ENCODE measurements at places on chromosomes 1 and 21. TPM values are rescaled to one million over a fixed set of nuclear protein-coding genes. Genes with fewer than 3 reads are reported as not detected.

CD101 gene
- 1.4 TPM for total RNA-seq

DNA sequence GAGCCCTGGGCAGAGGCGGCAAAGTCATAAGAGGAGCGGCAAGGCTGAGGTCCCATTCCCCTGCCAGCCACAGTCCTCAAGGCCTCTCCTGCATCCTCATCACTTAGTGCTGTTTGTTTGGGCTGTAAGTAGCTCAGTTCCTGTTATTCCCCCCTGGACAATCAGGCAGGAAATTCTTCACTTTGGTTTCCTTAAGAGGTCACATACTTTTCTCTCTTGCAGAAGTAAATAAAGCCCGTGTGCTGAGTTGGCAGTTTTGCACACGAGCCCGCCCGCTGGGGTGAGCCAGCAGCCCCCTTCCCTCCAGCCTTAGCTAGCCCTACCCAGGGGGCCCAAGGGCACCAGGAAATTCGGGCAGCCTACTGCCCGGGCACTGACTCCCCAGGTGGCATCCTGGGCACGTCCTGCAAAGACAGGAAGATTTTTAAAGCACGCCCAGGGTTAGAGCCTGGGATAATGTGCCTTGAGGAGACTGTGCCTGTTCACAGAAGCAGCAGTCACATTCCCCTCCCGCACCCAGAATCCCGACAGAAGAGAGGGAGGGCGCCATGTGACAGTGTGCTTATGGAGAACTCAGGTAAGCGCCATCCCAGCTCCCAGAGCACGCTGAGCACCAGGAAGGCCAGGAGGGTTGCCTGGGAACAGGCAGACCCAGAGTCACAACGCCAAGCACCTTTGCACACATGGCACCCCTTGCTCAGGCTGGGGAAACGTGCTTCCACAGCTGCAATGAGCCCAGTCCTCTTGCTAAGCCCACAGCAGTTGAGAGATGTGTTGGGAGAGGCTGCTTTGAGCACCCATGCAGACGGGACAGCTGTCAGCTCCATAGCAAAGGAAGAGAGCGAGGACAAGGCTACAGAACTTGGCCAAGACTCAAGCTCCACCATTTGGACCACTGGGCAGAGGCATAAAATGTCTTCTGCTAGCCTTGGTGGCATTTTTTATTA, 144.5 kb upstream of the TMEM51 start:
- no peaks in the 10 kb centered on the region for H3K36me3 ChIP-seq
- no peak overlapping the region for H3K4me3 ChIP-seq
- no peaks in the 10 kb centered on the region for H3K27me3 ChIP-seq
- DNase-seq: no peak

GRCh38 chr21:41868062-41868710, 11.0 kb downstream of the PRDM15 start:
- no peaks in the 10 kb centered on the region for H3K27me3 ChIP-seq
- no peaks in the 10 kb centered on the region for H3K36me3 ChIP-seq
- H3K27ac ChIP-seq: no peak overlapping the region
- no peak overlapping the region for H3K4me3 ChIP-seq
- no peaks in the 10 kb centered on the region for H3K4me1 ChIP-seq
- no peak for DNase-seq

GRCh38 chr21:45403133-45403824, 1.7 kb upstream of the COL18A1 start:
- H3K36me3 ChIP-seq: no peaks in the 10 kb centered on the region
- DNase-seq: peak; percentile 39
- H3K27ac ChIP-seq: no peak overlapping the region
- no peak overlapping the region for H3K4me3 ChIP-seq

GRCh38 chr1:24329797-24330543, 10.8 kb downstream of the GRHL3 start:
- no peaks in the 10 kb centered on the region for H3K4me1 ChIP-seq
- no peak for DNase-seq
- no peak overlapping the region for H3K4me3 ChIP-seq
- H3K27ac ChIP-seq: no peak overlapping the region

- no peaks in the 10 kb centered on the region for H3K4me1 ChIP-seq
- no peak overlapping the region for H3K4me3 ChIP-seq
- H3K27ac ChIP-seq: no peak overlapping the region
- DNase-seq: no peak
- H3K27me3 ChIP-seq: no peaks in the 10 kb centered on the region
These were observed 38.3 kb upstream of the ADORA3 start for GRCh38 chr1:111541721-111542120.

- H3K36me3 ChIP-seq: no peaks in the 10 kb centered on the region
- DNase-seq: no peak
- no peak overlapping the region for H3K27ac ChIP-seq
- H3K4me3 ChIP-seq: no peak overlapping the region
- no peaks in the 10 kb centered on the region for H3K27me3 ChIP-seq
- no peaks in the 10 kb centered on the region for H3K4me1 ChIP-seq
These were observed 29.1 kb downstream of the SERINC2 start for GRCh38 chr1:31441970-31442647.

DNA sequence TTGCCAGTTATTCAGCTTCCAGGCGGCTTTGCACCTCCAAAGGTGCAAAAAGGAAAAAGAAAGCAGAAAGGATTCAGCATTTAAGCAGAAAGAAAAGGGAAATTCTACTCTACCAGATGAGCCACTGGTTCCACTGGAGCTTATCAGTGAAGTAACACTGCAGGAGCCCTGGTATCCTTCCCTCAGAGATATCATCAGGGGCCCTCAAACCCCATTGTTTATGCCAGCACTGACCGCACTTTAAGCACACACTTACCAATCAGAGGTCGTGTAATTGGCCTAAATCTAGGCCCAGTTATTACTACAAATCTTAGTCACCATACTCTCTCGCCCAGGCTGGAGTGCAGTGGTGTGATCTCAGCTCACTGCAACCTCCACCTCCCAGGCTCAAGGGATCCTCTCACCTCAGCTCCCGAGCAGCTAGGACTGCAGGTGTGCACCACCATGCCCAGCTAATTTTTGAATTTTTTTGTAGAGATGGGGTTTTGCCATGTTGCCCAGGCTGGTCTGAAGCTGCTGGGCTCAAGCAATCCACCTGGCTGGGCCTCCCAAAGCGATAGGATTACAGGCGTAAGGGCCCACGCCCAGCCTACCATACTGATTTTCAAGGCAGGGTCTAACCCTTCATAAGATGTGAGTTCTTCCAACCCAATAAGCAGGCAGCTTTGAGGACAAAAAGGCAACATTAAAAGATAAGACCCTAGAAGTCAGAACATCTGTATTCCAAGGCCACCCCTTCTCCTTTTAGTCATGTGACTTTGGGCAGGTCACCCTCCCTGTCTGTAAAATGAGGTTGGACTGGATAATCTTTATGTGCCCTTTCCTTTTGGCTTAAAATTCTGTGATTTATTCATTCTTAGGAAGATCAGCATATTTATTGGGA, 125.3 kb downstream of the SYT2 start:
- no peak overlapping the region for H3K4me3 ChIP-seq
- H3K27me3 ChIP-seq: no peaks in the 10 kb centered on the region
- no peaks in the 10 kb centered on the region for H3K36me3 ChIP-seq
- no peak for DNase-seq
- H3K4me1 ChIP-seq: peaks cover 22% of the 10 kb centered on the region

- DNase-seq: no peak
- no peak overlapping the region for H3K4me3 ChIP-seq
- no peaks in the 10 kb centered on the region for H3K27me3 ChIP-seq
- no peaks in the 10 kb centered on the region for H3K4me1 ChIP-seq
- H3K36me3 ChIP-seq: no peaks in the 10 kb centered on the region
These were observed 27.6 kb downstream of the ZNF496 start for GRCh38 chr1:247304031-247304430.

- H3K27ac ChIP-seq: no peak overlapping the region
- no peaks in the 10 kb centered on the region for H3K27me3 ChIP-seq
- no peak for DNase-seq
- no peak overlapping the region for H3K4me3 ChIP-seq
These were observed 25.8 kb upstream of the CCN1 start for GRCh38 chr1:85554630-85555327.
